ENCODE measurements at places on chromosomes 3 and 15.

DNA sequence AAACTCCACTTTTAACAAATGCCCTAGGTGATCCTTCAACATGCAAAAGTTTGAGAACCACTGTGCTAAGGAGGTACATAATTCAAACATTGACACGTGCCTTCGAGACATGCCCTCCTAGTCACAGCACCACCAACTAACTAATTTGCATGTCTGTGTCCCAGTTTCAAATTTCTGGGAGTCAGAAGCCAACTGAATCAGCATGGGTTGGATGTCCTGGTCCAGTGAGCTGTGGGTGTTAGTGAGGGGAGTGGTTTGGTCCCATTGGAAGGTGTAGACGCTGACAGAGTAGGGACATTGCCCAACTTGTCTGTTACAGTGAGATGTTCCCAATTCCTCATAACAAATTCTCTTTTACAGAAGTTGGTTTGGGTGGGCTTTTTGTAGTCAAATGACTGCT is 67.3 kb upstream of the ADPGK start:
- DNase-seq = no peak

GRCh38 chr15:98443526-98443925 is 204.8 kb upstream of the IGF1R start:
- DNase-seq = no peak

DNA sequence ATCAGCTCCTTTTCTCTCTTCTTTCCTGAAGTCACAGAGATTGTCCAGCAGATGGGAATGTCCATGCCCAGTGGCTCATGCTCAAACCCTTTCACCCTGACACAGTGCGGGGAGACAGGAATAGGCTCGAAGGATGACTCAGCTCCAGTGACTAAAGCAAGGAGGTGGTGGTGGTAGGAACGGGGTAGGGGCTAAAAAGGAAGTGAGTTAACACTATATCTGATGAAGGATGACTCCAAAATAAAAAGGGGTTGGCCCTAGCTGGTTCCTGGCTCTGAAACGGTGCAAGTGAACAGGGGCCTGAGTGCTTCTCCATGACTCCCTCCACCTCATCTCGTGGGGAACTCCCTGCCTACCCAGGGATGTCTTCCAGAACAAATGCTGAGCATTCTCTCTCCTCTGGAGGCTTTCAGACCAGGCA is 167.4 kb upstream of the LPP start:
- no peak for DNase-seq

DNA sequence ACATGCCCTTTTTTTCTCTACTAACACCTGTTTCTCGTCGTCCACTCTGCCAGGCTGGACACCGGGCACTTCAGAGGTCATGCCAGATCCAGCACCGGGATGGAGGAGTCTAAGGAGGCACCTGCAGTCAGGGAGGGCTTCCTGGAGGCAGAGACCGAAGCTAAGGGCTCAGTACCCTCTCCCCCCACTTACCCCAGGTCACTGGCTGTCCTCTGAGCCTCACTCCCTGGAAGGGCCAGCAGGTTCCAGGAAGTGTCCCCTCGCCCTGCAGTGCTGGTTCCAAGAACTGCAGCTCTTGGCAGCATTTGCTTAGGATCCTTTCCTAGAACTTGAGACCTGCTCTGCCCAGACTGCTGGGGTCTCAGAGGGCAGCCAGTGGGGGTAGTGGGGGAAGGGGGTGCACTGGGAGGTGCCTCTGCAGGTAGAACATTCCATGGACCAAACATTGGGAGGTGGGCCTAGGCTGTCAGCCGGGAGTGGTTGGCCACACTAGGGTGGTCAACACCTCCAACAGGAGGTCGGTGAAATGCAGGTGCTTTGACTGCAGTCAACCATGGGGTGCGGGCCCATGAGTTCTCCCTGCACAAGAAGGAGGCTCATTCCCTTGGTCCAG is 11.3 kb downstream of the CISH start:
- DNase-seq = no peak

DNA sequence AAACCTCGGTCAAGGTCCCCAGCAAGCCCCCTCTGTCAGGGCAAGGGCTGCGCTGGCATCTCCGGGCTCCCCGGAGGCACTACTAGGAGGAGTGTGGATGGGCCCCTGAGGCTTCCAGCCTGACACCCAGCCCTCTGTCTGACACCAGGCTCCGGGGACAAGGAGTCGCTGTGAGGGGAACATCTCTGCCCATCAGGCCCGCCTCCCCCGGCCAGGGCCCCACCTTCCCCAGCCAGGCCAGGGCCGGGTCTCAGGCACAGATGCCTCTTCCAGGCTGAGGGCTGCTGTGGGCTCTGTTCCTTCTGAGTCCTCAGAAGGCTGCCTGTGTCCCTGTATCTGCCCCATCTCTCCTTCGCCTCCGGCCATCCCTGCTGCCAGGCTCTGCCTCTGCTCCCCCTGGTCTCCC is 15.8 kb downstream of the CSPG4 start:
- no peak for DNase-seq

DNA sequence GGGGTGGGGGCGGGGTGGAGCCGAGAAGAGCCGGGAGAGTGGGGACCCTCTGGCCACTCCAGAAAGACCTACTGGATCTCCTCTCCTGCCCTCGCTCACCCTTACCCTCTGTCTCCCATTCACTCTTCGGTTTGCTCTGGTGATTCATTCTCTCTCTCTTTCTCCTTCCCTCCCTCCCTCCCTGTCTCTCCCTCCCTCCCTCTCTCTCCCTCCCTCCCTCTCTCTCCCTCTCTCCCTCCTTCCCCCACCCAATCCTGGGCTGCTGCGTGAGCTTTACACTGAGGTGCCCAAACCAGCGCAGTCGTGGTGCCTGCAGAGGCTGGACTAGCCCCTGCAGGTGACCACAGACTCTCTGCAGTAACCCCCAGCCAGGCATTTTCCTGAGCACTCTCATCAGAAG is 32.2 kb upstream of the ADAMTS17 start:
- no peak for DNase-seq

GRCh38 chr3:7760718-7761117 is 740.9 kb upstream of the LMCD1 start:
- no peak for DNase-seq

DNA sequence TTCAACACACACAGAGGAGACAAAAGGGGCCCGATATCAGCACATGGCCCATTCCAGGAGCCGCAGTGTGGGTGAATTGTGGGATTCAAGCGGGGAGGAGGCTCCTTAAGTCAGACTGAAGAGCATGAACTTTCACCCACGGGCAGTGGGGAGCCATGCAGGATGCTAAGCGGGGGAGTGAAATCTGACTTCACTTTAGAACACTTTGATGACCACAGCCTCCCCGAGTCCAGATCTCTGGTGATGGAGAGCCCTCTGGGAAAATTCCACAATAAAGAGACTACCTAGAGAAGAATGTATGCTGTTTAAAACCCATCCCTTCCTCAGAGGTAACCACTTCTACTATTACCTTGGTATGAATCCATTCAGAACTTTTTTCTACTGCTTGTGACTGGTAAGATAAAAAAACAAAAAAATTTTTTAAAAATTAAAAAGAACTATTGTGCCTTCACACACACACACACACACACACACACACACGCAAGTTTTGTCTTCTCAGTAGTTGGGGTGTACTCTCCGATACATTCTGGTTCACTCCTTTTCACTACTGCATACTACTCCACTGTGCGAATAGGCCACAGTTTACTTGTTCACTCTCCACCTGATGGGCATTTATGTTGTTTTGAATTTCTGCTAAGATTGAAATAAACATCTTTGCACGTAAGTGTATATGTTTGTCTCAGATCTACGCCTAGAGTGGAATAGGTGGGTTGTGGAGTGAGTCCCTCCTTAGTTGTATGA is 2.0 kb upstream of the H1-8 start:
- DNase-seq = no peak

- no peak for DNase-seq
Measured at GRCh38 chr3:149850787-149851584, 38.0 kb downstream of the RNF13 start.

DNA sequence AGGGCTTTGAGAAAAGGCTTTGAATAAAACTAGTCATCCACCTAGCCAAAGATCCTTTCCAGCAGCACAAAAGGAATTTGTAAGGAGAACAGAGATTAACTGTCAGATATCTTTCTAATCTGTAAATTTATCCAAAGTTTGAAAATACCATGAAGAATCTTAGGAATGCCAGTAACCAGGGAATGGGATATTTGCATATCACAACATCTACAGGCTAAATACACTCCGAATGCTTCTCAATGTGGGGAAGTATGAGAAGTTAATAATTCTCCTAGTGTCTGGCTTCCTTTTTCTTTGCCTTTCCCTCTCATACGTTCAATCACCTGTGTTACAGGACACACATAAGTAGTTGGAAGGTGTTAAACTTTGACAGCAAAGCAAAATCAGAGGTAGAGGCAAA is 7.8 kb downstream of the ANAPC13 start:
- no peak for DNase-seq

All from cortex of kidney (tissue), 1 donor.